ENCODE measurements at places on chromosomes 5 and 9. TPM values are rescaled to one million over a fixed set of nuclear protein-coding genes. Genes with fewer than 3 reads are reported as not detected.
A peak's percentile ranks its signal among the peaks of the same experiment; 100 is the strongest.

The GABRB2 gene
- polyA plus RNA-seq: 0.01 TPM

- no peak for DNase-seq
Measured at GRCh38 chr5:100576217-100576751, 41.1 kb downstream of the FAM174A start.

DNA sequence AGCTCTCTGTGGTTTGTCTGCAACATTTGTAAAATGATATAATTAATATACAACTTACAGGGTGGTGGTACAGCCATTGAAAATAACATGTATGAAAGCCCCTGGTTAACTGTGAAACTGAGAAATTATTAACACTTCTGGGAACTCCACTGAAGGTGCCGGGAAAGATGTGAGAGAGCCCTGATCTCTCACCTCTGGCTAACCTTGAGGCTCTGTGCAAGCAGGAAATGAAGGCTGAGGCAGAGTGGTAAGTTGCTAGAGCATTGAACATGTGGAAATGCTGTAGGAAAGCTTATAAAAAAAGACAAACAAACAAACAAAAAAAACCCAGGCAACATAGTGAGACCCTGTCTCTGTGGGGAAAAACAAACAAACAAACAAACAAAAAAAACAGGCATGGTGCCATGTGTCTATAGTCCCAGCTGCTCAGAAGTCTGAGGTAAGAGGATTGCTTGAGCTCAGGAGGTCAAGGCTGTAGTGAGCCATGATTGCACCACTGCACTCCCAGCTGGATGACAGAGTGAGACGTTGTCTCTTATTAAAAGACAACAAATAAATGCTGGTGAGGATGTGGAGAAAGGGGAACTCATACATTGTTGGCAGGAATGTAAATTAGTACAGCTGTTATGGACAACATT lies 7.5 kb downstream of the CATSPER3 start:
- peak; percentile 47 for DNase-seq

DNA sequence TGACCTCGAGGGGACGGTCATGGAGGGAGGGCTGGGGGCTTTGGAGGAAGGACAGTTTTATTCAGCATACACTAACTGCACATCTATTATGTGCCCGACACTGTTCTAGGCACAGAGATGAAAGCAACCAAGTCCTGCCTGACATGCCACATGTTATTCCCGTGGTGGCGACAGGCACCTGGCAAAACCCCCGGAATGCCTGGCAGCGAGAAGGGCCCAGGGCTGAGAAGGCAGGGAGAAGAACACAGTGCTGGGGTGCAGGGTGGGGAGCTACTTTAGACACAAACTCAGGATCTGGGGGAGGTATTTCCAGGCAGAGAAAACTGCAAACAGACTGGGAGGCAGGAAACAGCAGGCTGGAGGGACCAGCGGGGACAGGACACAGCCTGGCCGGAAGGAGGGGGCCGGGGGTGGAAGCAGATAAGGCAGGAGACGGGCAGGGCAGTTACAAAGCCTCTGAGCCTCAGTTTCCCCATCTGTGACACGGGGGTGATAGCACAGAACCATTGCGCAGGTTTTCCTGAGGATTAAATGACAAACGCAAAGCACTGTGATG lies 77.7 kb downstream of the STK10 start:
- DNase-seq: no peak

DNA sequence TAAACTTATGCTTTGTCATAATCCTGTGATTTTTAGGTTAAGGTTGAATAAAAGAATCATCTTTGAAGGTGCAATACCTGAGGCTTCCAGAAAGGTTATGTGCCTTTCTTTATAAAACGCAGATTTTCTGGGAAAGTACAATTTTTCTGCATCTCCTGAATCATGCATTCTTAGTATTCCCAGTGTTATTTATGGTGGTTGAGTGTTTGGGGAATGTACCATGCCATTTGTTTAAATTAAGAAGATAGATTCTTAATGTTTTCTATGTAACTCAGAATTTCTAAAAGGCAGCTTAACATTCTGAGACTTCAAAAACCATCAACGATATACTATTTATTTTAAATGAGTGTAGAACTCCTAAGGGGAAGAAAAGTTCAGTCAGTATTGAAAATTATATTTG lies 108.1 kb upstream of the FBN2 start:
- DNase-seq: no peak

DNA sequence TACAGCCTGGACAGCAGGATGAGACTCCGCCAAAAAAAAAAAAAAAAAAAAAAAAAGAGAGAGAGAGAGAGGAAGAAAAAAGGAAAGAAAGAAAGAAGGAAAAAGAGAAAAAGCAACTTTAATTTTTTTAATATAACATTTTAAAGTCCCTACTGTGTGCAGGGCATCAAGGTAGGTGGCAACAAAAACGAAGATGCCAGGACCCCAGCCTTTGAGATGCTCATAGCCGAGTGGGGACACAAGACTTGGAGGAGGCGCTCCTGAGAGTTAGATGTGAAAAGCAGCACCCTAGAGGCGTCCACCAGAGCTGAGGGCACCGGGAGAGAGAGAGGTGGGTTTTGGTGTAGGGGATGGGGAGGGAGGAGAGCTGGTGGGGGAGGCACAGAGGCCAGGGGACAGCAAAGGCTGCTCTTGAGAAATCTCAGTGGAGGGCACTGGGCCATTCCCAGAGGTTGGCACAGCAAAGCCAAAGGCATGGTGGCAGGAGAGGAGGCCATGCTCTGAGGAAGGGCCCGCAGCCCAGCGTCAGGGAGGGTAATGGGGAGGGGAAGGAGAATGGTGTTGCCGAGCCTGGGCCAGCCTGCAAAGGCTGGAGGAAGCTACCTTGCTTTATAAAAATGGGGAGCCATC lies 135.6 kb downstream of the C9orf50 start:
- no peak for DNase-seq
